GM23248 (cell line): ENCODE measurements at places on chromosomes 3 and 15.

GRCh38 chr15:99983171-99983885 is 250.1 kb upstream of the LYSMD4 start:
- no peak for DNase-seq

- no peak for DNase-seq
Observed at GRCh38 chr3:170360466-170360865, 3.0 kb downstream of the SKIL start.

GRCh38 chr3:69400683-69401082 is 14.8 kb upstream of the FRMD4B start:
- no peak for DNase-seq

GRCh38 chr3:105377716-105378115 is 11.0 kb downstream of the ALCAM start:
- DNase-seq: no peak

DNA sequence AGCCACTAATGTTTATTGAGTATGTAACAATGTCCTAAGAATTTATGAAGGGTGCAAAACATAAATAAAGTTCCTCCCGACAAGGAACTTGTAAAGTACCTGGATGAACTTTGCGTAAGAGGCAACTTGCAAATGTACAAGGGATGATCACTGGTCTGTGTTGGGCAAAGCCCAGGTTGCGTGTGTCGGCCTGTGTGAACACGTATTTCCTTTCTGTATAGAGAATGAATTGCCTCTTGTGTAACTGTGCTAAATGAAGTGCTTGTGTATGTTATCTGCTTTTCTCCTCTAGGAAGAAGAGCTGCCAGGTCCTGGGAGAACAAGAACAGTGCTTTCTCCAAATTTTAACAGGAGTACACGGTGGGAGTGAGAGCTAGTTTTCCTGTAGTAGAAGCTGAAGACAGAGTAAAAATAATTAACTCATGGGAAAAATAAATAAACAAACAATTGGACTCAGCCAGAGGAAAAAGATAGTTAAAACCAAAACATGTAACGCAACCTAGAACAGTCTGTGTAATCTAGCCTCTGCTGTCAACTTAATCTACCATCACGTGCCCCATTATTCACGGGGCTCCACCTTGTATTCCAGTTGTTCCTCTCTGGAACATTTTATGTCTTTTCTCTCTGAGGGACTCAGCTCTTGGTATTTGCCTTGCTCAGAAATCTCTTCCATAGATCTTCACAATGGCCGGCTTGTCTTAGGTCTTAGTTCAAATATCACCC is 83.7 kb upstream of the RASGRP1 start:
- DNase-seq: no peak

- DNase-seq: no peak
Observed at GRCh38 chr3:60810881-60811280, 440.4 kb downstream of the FHIT start.

- no peak for DNase-seq
Observed at GRCh38 chr3:23259515-23259914, 56.4 kb downstream of the UBE2E2 start.

GRCh38 chr15:57320631-57321220 is 55.6 kb upstream of the CGNL1 start:
- peak; percentile 85 for DNase-seq

GRCh38 chr3:161913786-161914389 is 417.3 kb downstream of the OTOL1 start:
- peak; percentile 71 for DNase-seq

- DNase-seq: peak; percentile 7
Observed at GRCh38 chr3:23256741-23257435, 53.8 kb downstream of the UBE2E2 start.
